Activated CD4-positive, alpha-beta T cell treated with anti-CD3 and anti-CD28 coated beads, Interleukin-2, amount 50 U/mL, for 48 hours (primary cell): ENCODE measurements at places on chromosomes 6 and 20.

GRCh38 chr6:43943099-43943766 is 173.2 kb downstream of the VEGFA start:
- DNase-seq: no peak

GRCh38 chr6:84912472-84913322 is 148.3 kb upstream of the TBX18 start:
- no peak for DNase-seq

- DNase-seq: no peak
Measured at GRCh38 chr6:74857157-74857556, 348.7 kb downstream of the COL12A1 start.

- DNase-seq: no peak
Measured at GRCh38 chr6:26159357-26160273, 72.4 kb downstream of the HFE start.

GRCh38 chr20:59572515-59572914 is 31.8 kb upstream of the PHACTR3 start:
- DNase-seq: no peak

- DNase-seq: no peak
Measured at GRCh38 chr6:31908791-31909190, 6.9 kb upstream of the ZBTB12 start.

DNA sequence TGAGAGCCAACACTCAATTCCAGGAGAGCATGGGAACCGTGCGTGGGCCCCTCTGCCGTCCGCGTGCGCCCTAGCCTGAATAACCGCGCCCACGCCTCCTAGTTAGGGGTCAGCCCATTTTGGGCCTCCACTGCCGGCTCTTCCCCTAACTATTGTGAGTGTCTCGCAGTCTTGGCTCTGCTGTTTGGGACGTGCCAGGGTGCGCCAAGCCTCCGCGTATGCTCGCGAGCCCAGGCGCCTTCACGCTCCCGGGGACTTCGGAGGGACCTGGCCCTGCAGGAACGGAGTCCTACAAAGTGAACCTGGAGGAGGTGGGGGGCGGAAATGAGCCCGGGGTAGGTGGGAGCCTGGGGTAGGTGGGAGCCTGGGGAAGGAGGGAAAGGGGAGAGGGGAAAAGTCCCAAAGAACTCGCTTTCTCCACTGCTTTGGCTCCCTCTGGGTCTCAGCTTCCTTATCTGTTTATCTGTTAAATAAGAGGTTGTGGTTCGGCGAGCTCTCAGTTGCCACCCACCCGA is 873 bp upstream of the GCM2 start:
- DNase-seq: no peak

DNA sequence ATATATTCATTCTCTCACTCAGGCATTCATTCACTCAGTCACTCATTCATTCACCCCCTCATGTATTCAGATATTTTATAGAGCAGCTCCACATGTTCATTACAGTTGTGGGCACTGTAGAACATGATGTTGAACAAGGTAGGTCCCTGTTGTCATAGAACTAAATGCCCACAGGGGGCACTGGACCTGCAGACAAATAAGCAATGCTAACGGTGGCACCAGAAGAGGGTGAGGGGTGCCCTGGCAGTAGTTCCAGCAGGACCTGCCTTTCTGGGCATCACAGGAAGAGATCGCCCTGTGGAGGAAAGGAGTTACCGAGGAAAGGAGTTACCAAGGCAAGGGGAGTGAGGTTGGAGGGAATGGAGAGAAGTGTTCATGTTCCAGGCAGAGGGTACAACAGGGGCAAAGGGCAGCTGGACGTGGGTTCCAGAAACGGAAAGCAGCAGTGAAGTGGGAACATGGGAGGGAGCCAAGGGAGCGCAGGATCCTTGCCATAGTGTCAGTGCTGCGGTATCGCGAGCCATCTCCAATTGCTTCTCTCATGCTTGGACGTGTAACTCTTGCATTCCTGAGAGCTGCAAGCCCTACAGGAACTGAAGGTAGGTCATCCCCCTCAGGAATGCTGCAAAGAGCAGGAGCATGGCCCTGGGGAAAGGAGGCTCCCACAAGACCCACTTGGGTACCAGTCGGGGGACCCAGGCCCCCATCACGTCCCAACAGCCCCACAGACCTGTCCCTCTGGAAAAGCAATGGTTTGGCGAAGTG is 128.2 kb downstream of the EDN3 start:
- no peak for DNase-seq

GRCh38 chr6:28585335-28585734 is 59.7 kb downstream of the GPX5 start:
- DNase-seq: no peak

GRCh38 chr6:154732538-154733182 is 556 bp upstream of the SCAF8 start:
- no peak for DNase-seq

GRCh38 chr6:82277686-82278085 is 30.1 kb upstream of the IBTK start:
- DNase-seq: no peak

- no peak for DNase-seq
Measured at GRCh38 chr6:168136622-168137021, 57.6 kb upstream of the FRMD1 start.

DNA sequence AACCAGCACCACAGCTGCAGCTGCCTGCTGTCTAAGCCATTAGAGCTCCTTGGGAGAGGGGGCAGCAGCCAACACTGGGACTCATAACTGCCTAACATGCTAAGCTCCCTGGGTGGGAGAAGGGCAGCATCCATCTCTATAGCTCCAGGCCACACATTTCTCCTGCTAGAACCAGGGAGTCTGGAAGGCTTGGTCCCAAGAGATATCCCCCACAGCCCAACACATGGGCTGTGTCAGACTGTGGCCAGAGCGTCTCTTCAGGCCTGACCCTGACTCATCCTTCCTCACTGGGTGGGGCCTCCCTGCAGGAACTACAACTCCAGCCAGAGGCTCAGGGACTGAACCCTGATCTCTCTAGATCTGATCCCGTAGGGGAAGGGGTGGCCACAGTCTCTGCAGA is 411.1 kb downstream of the HDGFL1 start:
- no peak for DNase-seq

DNA sequence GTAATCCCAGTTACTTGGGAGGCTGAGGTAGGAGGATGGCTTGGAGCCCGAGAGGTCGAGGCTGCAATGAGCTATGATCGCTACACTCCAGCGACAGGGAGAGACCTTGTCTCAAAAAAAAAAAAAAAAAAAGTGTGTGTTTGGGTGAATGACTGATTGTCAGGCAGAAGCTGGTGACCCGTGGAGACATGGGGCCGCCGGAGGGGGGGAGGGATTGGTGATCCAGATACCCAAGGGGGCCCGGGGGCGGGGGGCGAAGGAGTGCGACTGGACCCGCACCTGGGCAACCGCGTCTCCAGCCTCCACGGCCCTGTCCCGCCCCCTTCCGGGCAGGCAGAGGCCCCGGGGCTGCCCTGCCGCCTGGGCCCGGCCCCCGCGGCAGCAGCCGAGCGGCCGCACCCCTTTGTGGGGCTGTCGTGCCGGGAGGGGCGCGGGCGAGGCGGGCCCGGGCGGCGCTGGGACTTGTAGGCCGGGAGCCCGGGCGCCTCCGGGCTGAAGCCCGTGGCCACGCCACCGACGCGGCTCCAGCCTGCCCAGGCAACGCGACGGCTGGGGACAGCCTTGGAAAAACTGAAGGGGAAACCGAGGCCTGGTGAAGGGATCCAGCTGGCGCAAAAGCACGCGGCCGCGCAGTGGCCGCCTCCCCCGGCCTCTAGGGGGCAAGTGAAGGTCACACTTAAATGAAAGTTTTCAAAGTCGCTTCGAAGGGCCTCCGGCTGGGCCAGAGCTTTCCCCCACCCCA is 2.1 kb upstream of the RBM38 start:
- DNase-seq: peak; percentile 67

DNA sequence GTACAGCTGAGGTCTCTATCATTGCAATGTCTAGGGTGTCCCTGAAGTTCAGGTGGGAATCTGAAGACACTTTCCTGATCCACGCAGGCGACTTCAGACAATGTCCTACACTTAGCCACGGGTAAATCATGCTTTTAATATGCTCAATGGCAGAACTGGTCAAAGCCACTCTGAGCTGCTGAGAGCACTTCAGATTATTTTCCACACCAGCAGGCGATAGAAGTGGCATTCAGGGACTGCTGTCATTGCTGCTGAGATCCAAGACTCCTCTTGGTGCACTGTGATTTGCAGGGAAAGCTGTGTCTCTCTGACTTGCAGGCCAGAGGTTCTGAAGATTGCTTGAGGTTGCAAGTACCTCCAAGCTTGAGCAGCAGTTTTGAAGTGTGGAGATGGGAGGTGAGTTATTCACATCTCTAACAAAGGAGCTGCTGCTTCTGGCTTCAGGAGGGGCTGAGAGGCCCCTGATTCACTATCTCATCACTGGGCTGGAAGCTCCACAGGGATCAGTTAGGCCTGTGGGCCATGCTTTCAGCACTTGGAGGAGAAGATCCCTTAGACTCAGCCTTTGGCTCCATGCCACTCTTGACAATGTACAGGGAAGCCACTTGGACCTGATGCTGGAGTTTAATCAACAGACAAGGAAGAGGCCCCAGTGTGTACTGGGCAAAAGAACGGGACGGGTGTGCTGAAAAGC is 2.9 kb upstream of the SSTR4 start:
- no peak for DNase-seq

- no peak for DNase-seq
Measured at GRCh38 chr6:5338177-5338960, 77.1 kb downstream of the FARS2 start.

- DNase-seq: no peak
Measured at GRCh38 chr6:105764315-105764714, 321.8 kb upstream of the PRDM1 start.

GRCh38 chr20:45320948-45321595 is 13.0 kb upstream of the MATN4 start:
- DNase-seq: no peak

DNA sequence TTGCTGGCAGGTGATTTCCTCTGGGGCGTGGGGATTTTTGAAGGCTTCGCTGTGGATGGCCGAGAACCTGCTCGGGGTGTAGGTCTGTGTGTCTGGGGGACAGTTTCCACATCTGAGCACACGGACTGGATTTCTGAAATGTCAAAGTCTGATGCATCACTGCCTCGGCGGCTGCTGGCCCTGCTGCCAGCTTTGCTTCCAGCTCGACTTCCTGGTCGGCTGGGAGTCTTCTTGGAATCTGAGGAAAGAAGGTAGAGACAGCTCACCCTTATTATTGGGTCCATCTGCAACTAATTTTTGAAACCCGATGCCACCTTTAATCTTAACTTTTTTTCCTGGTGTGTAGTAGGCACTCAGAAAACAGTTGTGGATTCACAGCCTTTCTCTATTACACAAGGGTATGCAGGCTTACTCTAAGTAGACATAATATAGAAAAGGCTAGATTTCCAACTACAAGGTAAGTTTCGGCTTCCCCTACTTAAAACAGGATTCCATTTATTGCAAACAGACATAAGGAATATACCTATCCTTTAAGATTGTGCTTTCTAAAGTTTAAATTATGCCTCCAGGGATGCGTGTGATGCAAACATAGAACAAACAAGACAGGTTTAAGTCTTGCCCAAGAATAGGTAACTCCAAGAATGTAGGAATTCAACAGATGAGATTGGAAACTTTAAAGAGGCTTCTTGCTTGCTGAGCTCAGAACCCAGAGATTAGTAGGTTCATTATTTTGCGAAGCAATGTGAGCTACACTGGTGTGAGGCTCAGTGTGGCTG is 183.5 kb downstream of the DST start:
- DNase-seq: no peak

GRCh38 chr6:146937316-146937715 is 266.9 kb upstream of the STXBP5 start:
- DNase-seq: no peak

DNA sequence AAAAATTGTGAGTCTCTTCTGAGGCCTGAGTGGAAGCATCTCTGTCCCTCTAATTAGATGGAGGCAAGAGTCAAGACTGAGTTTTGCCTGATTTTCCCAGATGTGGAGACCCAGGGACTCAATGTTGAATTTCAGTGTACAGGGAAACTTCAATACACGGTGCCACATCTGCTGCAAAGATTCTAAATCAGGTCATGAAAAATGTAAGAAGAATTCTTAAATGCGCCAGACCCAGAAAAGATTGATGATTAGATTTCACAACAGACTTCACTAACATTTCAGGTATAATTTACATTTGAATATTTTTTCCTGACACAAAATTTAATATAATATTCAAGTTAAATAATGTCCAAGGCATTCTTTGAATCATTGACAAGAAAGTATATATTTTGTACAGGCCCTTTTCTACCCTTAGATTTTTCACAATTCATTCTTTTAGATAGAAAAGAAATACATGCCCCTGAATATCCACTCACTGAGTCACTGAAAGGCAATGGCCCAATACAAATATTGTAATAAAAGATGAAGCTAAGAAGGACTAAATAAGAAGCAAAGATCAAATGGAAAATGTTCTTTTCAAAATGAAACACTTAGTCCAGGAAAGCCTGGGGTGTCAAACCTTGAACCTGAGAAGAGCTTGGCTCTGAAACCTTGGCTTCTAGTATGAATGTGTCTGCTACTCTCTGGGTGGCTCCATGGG is 18.2 kb upstream of the HDGFL1 start:
- DNase-seq: no peak

DNA sequence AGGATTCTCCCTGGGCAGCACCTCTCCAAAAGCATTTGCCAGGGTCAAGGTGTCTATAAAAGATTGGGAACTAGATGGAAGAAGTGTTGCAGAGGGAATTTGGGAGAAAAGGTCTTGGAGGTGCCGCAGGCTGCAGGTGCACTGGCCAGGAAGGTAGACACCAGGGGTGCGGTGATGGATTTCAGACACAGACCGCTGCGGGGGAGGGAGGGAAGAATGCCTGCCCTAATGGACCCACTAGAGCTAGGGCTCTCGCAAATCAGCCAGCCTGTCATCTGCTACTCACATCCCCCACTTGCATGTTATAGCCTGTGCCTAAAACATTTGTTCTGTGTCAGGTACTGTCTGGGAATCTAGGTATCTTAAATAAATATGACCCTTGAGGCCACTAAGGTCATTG is 193.6 kb upstream of the SLC24A3 start:
- DNase-seq: no peak

DNA sequence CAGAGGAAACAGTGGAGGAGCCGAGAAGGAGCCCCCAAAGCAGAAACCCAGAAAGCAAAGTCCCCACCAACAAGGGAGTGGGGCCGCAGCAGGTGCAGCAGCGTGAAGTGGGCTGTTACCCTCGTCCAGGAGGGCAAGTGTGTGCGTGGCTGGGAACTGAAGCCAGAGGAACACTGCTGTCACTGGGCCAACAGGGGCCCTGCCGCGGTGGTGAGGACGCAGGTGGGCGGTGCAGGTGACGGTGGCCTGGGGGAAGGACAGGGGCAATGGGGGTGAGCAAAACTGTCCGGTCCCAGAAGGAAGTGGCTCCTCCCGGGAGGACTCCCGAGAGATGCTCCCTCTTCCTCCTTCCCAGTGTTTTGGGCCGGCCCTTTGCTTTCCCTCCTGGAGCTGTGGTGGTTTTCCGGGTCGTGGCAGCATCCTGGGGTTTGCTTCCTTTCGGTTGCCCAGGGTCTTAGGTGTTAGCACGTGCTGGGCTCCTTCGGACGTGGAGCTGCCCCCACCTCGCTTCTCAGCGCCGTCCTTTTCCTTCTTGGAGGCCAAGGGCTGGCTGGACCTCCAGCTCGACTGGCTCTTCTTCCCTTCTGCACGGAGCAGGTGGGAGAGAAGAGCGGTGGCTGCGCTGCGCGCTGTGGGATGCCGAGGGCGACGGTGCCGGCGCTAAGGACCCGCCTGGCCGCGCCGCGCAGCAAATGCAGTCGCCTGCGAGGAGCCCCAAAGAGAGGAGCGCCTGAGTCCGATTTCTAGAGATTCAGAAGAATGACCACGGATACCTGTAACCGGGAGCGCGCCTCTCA is 62.7 kb upstream of the SLC2A12 start:
- DNase-seq: no peak

- DNase-seq: no peak
Measured at GRCh38 chr6:4420160-4420865, 284.9 kb upstream of the ECI2 start.
